Stimulated activated CD4-positive, alpha-beta T cell treated with anti-CD3 and anti-CD28 coated beads, Interleukin-1b, Interleukin-23, amount 100 ng/mL, for 1 hour (primary cell): ENCODE measurements at places on chromosomes 2 and 18.

DNA sequence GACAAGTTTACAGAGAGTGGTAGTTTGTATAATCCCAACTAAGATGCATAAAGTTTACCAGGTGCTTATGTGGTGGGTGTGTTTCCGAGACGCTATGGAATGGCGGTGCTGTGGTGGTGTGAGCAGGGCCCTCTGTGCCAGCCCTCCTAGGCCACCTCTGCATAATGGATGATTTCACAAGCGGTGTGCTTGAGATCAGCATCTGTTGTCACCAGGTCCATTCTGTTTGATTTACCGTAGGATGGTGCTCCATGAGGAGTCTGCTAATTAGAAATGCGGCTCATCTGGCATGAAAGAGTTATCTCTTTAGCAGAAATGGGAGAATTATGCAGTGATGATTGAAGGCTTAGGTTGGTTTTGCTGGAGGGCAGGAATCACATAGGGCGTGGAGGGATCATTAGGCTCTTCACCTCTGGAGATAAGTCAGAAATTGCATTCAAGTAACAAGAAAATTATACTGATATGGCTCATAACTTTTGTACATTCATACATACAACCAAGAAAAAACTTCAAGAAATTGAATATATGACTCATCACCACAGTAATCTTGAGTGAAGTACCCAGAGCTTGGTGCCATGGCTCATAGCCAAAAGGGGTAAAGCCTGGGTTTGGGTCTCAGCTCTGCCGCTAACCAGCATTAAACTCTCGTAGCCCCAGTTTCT, 41.4 kb downstream of the CRIM1 start:
- DNase-seq = no peak

DNA sequence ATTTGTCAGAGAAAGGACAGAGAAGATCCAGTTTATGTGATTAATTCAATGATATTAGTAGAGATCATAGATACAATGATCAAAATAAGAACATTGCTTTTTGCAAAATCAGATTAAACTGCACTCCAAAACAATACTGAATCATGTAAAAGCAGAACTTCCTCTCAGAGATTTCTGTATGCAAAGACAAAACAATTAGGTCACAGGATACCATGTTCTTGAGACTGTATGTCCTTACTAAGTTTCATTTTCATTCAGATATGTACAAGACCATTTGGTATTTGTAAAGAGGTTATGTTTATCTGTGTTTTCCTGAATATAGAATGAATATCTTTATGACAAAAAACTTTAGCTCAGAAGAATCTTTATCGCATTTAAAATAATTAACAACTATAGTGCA, 161.8 kb downstream of the DLGAP1 start:
- no peak for DNase-seq

- DNase-seq = no peak
Observed at GRCh38 chr2:197108758-197109157, 182.3 kb upstream of the PGAP1 start.

DNA sequence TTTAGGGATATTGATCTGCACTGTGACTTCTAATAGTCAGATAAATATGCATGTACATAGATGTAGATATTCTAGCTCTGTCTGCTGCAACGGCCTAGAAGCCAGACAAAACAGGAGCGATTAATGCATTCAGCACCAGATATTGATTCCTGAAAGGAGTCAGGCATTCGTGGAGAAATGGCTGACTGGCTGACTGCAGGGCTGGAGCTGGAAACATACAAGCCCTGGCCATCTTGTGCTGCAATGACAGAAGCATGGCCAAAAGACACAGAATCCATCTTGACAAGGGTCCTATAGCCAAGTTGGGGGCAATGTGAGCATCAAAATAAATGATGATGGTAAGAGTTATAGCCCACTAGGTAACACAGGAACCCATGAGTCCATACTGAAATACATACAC, 231.5 kb upstream of the KLHL29 start:
- DNase-seq = no peak
